EH (cell line): ENCODE measurements at places on chromosomes 6 and 20.
A peak's percentile ranks its signal among the peaks of the same experiment; 100 is the strongest.

- peak; percentile 96 for DNase-seq
Observed at GRCh38 chr6:81767163-81767891, 14.8 kb upstream of the TENT5A start.

DNA sequence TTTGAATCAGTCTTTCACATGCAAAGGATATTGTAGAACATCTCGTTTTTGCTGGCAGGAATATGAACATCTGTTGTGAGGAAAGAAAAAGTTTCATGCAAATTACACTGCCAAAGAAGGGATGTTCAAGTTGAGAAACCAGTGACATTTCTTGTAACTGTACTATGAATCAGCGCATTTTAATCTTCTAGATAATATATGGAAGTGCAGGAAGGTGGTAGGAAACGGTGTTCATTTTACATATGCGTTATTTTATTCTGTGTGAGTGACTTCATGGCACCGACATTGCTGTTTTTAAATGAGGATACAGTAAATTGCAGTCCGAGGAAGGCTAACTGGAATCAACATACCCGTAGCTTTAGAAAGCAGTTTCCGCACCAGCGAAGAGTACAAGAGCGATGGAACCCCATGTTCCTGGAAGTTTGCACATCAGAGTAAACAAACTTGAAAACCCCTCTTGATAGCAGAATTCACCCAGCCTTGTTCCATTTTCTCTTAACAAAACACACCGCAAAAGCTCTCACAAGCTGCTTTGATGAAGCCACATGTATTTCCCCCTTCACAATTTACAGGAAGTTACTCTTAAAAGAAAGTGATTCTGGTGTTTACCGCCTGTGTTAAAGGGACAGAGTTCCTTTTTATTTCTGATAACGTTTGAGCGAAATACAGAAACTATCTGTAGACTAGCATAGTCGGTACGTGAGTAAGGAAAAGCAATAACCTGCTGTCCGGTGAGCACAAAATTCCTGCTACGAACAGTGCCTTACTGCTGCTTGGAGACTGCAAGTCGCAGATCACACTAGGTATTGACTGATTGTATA is 11.5 kb downstream of the PRDM1 start:
- peak; percentile 68 for DNase-seq

GRCh38 chr20:25039697-25040437 is 18.1 kb downstream of the ACSS1 start:
- peak; percentile 54 for DNase-seq

DNA sequence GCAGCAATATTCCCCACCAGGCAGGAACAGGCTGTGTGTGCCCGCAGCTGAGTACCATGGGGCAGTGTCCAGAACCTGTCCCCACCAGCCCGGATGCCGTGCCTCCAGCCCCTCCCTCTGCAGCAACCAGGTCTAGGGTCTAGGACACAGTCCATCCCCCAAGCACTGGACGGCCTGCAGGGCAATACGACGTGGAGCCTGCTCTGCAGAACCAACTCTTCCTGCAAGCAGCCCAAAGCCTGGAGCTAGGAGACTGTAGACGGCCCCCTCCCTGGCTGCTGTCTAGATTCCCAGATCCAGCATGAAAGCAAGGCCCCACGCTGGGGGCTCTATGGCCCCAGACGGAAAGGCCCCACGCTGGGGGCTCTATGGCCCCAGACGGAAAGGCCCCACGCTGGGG is 128.2 kb upstream of the AFDN start:
- no peak for DNase-seq

- DNase-seq = no peak
Observed at GRCh38 chr6:122563364-122564052, 46.7 kb upstream of the PKIB start.

GRCh38 chr6:157380458-157380778 is 572 bp upstream of the ZDHHC14 start:
- no peak for DNase-seq

DNA sequence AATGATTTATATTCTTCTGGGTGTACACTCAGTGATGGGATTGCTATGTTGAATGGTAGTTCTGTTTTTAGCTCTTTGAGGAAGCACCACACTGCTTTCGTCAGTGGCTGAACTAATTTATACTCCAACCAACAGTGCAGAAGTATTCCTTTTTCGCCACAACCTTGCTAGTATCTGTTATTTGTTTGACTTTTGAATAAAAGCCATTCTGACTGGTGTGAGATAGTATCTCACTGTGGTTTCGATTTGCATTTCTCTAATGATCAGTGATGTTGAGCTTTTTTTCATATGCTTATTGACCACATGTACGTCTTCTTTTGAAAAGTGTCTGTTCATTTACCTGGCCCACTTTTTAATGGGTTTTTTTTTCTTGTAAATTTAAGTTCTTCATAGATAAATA is 583.8 kb upstream of the ARID1B start:
- no peak for DNase-seq
